ENCODE measurements at places on chromosomes 4 and X.

- peak; percentile 3 for DNase-seq
Observed at GRCh38 chrX:45070116-45071007, 130.3 kb downstream of the DIPK2B start.

GRCh38 chrX:112760697-112761096, 79.9 kb downstream of the AMOT start:
- no peak for DNase-seq

- DNase-seq, result no peak
Observed at GRCh38 chr4:152158225-152158624, 377.7 kb downstream of the FBXW7 start.

DNA sequence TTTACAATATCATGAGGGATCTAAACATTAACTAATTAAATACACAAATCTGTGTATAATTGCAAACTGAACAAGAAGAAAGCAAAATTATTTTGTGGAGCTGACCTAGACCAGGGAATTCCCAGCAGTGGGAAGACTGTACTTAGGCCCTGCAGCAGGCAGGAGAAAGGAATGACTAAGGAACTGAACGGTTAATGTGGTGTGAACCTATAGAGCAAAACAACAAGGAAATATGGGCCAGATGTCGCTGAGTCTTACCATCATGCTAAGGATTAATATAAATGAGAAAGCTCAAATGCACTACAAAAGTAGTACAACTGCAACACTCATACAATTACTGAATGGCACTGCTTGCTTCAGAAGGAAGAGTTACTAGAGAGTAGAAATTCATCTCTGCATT, 120.3 kb upstream of the ATXN3L start:
- DNase-seq, result no peak

DNA sequence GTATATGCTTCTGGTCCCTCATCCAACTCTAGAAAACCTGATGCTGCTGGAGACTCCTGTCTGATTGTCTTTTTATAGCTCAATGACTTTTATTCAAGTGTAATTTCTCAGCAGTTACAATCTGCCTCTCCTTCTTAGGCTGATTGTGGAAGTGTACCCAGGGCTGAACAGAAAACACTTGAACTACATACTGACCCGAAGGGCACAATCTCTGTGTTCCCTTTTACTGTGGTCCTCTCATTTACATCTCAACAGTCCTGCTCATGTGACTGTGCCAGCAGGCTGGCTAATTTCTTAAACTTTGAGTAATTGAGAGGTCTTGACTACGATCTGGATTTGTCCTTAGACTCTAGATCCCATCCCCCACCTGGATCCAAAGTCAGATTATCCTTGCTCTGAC, 863.4 kb downstream of the PDHA2 start:
- DNase-seq, result no peak

GRCh38 chrX:21700275-21700674, 42.1 kb upstream of the KLHL34 start:
- DNase-seq, result no peak

- no peak for DNase-seq
Observed at GRCh38 chrX:146154191-146154590, 336.6 kb downstream of the SLITRK2 start.

GRCh38 chrX:10939424-10939823, 171.7 kb upstream of the HCCS start:
- DNase-seq, result no peak

DNA sequence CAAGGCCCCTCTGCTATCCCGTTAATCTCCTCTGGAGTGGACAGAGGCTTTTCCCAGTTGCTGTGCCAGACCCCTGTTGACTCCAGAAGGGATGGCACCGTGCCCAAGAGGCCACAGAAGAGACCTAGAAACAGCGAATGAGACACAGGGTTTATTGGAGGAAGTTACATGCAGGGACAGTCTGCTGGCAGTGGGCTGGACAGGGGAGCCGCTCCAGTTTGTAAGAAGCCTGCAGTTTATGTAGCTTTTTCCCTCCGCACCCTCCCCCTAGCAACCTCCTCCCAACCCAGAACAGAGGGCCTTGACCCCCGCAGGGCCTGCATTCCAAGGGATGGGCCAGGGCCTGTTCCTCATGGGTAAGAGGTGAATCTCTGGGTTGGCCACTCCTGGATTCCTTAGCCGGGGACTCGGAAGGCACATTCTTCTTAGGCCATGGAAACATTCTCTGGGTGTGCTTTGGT, 216.8 kb upstream of the PSAPL1 start:
- no peak for DNase-seq

DNA sequence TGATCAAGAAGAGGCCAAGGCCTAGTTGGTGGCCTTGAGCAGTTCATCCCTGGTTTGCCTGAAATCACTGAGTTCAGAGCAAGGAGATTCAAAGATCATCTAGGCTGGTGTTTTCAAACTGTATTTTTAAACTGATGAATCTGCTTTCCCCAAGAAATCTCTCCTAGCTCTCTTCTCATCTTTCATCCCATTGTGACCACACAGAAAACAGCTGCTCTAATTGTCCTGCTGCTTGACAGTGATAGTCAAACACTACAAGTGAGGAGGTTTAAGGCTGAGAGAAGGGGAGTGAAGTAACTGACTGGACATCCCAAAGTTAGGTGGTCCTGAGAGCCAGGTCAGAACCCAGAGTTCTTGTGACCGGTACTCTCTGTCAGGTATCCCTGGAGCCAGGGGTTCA, 91.5 kb downstream of the LNX1 start:
- no peak for DNase-seq

GRCh38 chr4:150038335-150039076, 39.7 kb upstream of the DCLK2 start:
- no peak for DNase-seq

DNA sequence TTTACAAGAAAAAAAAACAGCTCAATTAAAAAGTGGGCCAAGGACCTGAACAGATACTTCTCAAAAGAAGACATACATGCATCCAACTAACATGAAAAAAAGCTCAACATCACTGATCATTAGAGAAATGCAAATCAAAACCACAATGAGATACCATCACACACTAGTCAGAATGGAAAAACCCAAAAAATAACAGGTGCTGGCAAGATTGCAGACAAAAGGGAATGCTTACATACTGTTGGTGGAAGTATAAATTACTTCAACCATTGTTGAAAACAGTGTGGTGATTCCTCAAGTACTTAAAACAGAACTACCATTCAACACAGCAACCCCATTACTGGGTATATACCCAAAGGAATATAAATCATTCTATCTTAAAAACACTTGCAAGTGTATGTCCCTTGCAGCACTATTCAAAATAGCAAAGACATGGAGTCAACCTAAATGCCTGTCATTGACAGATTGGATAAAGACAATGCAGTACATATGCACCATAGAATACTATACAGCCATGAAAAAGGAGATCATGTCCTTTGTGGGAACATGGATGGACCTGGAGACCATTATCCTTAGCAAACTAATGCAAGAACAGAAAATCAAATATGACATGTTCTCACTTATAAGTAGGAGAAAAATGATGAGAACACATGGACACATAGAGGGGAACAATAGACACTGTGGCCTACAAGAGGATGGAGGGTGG, 97.6 kb downstream of the RAB28 start:
- no peak for DNase-seq

- DNase-seq, result no peak
Observed at GRCh38 chrX:48792219-48792618, 5.8 kb downstream of the GATA1 start.

DNA sequence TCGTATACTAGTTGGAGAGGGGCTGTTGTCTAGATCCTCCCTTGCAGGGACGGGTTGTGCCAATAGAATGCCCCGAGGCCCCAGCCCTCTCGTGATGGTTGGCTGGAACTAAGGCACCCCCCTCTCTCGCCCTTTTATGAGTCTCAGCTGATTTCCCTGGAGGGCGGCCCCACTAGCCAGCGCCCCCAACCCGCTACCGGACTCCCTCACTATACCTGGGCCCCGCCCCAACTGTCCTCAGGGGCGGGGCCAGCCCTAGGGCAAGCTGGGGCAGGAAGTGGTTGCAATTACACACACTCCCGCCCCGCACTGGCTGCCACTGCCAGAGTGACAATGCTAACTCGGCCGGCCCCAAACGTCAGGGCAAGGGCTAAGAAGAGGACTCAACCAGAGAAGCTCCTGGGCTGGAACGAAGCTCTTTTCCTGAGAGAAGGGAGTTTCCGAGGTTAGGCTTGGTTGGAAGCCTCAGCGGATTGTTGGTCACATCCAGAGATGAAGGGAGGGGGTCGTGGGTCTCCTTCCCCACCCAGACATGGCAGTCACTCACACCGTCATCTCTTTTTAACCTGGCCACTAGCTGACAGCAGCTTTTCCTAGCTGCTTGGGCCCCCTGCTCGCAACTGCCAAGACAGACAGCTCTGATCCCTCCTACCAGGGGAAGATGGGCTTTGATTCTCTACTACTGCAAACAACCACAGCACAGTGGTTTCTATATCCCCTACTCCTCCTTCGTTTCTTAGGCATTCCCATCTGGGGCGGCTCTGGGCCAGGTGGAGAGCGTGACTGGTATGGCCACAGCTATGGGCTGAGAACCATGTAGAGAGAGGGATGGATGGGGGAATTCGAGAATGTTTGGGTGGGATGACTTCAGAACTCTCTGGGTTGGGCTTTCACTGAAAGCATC, 21.0 kb upstream of the BCORL1 start:
- DNase-seq, result peak; percentile 21

- DNase-seq, result no peak
Observed at GRCh38 chrX:68203211-68203610, 230.1 kb downstream of the OPHN1 start.

DNA sequence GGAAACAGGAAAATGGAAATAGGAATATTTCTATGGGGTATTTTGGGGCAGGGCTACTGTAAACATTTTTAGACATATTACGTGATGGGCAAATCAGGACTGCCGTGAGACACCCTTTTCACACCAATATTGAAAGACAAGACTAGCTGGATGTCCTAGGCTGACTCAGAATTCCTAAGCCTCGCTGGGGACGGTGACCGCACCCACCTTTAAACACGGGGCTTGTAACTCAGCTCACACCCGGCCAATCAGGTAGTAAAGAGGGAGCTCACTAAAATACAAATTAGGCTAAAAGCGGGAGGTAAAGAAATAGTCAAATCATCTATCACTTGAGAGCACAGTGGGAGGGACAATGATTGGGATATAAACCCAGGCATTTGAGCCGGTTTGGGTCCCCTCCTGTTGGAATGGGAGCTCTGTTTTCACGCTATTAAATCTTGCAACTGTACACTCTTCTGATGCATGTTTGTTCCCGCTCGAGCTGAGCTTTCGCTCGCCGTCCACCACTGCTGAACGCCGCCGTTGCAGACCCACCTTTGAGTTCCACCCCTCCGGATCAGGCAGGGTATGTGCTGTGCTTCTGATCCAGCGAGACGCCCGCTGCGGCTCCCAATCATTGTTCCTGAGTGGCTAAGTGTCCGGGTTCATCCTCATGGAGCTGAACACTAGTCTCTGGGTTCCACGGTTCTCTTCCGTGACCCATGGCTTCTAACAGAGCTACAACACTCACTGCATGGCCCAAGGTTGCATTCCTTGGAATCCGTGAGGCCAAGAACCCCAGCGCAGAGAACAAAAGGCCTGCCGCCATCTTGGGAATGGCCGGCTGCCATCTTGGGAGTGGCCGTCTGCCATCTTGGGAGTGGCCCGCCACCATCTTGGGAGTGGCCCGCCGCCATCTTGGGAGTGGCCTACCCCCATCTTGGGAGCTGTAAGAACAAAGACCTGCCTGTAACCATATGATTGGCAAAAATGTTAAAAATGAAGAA, 152.6 kb downstream of the CRLF2 start:
- peak; percentile 8 for DNase-seq

DNA sequence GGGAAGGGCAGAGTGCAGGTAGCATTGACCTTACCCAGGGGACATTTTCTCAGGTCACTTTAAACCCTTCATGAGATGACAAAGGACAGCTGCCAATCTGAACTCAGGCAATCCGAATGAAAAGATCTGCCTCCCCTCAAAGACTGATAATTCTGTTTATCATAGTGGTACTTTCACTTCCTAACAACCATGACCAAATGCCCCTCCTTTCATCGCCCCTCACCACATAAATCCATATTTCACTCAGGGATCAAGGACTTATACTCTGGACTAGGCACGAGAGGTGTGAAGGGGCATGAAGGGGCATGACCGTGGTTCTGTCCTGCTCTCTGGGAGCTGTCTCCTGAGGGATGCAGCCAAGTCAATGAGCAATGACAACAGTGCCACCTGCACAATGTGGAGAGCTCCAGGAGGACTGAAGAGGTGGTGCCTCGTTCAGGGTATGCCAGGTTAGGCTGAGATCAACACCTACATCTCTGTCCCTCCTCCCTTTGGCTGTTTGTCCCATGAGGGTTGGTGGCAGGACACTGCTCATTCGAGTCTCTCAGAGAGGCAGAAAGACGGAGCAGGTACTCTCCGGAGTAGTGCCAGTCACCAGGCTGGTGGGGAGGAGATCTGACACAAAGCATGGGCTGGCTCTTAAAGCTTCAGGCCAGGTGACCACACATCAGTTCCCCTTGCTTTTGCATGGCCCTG, 12.5 kb downstream of the HS3ST1 start:
- no peak for DNase-seq

DNA sequence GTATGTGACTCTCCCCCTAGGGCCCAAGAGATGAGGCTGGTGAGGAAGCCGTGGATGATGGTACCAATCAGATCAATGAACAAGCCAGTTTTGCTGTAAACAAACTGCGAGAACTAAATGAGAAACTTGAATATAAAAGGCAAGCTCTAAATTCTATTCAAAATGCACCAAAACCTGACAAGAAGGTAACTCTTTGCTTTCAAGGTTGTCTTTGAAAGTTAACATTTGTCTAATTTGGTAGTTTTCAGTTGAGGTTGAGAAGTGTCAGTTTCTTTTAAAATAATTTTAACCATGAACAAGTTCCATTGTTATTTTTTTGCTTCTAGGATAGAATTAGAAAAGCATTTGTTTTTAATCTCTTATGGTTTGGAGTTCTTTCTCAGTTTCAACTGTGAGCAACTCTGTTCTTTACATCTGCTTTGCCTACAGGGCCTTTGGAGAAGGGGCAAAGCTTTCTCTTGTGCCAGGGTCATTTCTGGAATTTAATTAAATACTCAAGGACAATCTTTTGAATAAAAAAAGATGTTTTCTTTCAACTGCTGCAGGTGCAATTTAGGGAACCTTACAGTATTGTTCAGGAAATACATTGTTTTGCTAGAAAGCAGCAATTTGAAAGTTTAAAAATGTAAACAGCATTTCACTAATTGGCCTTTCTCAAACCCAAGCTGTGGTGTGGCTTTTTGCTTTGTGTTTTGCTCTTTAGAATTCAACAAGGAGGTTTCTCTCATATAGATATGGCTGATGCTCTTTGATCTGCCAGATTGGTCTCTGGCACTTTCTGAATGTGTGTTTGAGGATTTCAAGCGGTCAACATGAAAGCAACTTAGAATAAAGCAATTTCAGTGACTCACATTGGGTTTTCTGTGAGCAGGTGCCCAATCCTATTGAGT, 62.9 kb downstream of the LRP2BP start:
- peak; percentile 54 for DNase-seq

GRCh38 chr4:63563288-63564014, 845.8 kb downstream of the TECRL start:
- no peak for DNase-seq

- no peak for DNase-seq
Observed at GRCh38 chr4:7021930-7022664, 21.1 kb upstream of the TADA2B start.

DNA sequence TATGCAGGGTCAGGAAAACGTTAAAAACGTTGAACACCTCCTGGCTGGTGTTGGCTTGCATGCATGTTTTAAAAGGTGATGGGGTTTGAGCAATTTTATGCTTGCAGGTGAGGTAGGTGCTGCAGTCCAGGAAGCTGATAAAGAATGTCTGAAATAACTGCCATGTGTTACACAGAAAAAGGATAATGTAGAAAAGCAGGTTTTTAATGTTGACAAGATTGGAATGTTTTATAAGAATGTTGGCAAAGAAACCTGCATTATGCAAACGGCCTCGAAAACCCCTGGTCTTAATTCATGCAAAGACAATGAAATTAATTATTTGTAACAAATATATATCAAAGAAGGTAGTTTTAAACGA, 723.7 kb upstream of the AGA start:
- no peak for DNase-seq

Measured in NCI-H1930 (cell line).